A172 (cell line): ENCODE measurements at places on chromosomes 7 and 10. TPM values are rescaled to one million over a fixed set of nuclear protein-coding genes. Genes with fewer than 3 reads are reported as not detected.

The COL1A2 gene
- 104 and 144 TPM in 2 replicates for total RNA-seq

The SLC13A4 gene
- not detected in 2 replicates for total RNA-seq

- DNase-seq: no peak
Measured at GRCh38 chr7:23294549-23295400, 4.4 kb upstream of the MALSU1 start.

GRCh38 chr10:85195596-85195995, 867.2 kb downstream of the CCSER2 start:
- no peak for DNase-seq

DNA sequence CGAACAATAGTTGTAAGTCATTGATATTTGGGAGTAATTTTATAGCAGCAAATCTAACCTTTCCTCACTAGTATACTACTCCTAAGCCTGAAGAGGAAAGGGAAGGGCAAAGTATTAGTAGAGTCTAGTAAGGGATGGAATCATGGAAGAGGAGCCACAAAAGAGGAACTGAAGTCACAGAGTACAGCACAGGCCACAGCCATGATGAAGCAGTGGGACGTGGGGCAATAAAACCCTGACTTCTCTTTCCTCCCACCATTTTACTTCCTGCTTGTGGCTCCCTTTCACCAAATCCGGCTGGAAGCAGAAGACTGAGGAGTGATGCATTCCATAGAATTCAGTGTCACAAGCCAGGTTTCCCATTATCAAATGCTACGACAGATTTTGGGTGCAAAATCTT, 58.7 kb downstream of the CABCOCO1 start:
- DNase-seq: no peak

- no peak for DNase-seq
Measured at GRCh38 chr7:158933468-158934139, 77.2 kb downstream of the DYNC2I1 start.
